ENCODE measurements at places on chromosomes 16 and 17.

DNA sequence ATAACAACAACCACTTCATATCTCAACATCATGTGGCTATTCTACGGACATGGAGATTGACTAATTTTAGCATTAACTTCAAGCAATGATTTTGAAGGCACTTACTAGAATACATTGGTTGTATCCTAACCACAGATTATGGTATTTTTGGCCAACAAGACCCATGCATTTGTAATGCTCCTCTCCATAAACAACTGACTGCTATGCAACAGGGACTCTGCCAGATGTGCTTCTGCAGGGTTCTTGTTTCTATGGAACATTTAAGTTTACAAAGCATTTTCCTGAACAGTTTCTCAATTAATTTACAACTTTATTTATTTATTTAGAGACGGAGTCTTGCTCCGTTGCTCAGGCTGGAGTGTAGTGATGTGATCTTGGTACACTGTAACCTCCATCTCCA, 178.0 kb downstream of the PARN start:
- DNase-seq = no peak

- no peak for DNase-seq
Observed at GRCh38 chr17:80498242-80498919, 22.0 kb upstream of the NPTX1 start.

- no peak for DNase-seq
Observed at GRCh38 chr17:47279062-47279801, 25.6 kb downstream of the ITGB3 start.

DNA sequence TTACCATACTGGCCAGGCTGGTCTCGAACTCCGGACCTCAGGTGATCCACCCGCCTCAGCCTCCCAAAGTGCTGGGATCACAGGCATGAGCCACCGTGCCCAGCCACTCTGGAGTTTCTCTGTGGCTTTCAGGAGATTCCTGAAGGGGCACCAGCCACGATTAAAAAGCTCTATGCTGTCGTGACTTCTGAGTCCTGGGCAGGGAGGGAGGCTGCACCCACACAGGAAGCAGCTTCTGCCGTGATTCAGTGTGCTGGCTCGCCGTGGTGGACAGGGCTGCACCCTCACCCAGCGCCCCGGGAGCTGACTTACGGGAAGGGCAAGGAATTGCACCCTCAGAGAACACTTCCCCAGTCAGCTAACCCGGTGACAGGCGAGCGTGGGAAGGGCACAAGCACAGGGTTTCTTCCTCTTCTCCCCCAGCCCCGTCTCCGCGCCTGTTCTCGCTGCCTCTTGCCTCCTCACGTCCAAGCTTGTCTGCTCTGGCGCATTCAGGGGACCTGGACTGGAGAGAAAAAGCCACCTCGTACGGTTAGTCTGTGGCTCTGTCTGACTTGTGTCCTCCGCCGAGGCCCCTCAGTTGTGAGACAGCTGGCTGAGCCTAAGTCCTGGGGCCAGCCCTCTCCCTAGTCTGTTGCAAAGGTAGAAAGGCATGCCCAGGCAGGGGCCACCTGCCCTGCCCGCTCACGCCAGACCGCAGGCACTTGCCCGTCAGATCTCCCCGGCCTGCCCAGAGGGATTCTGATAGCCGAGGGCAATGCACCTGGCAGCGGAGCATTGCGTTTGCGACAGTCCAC, 145.0 kb downstream of the SEC14L1 start:
- no peak for DNase-seq
